GM23248 (cell line): ENCODE measurements at places on chromosomes 3 and 15. TPM values are rescaled to one million over a fixed set of nuclear protein-coding genes. Genes with fewer than 3 reads are reported as not detected.
A peak's percentile ranks its signal among the peaks of the same experiment; 100 is the strongest.

DNA sequence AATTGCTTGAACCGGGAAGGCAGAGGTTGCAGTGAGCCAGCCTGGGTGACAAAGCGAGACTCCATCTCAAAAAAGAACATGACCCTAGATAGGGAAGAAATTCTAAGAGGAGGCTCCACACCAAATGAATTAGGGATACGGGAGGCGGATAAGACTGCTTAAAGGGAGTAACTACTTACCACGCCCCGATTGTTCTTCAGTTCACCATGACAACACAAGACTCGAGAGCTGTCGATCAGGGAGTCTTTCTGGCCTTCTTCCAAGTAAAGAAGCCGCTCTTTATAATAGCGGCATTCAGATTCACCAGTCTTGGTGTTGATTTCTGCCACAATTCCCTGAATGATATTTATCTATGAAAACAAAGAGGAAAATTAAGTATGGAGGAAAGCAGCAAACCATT lies 53.9 kb upstream of the TASOR start:
- no peaks in the 10 kb centered on the region for H3K4me1 ChIP-seq
- no peak overlapping the region for H3K27ac ChIP-seq
- no peaks in the 10 kb centered on the region for H3K36me3 ChIP-seq
- DNase-seq, result no peak

- H3K36me3 ChIP-seq, result peaks cover 15% of the 10 kb centered on the region; the same call in 1 of the 2 replicates
- H3K4me1 ChIP-seq, result 0 out of 2 replicates have a peak, but pooled peaks cover 2% of the 10 kb centered on the region
- H3K4me3 ChIP-seq, result no peak overlapping the region
These were observed 18.7 kb downstream of the AP3S2 start for GRCh38 chr15:89874926-89875564.

DNA sequence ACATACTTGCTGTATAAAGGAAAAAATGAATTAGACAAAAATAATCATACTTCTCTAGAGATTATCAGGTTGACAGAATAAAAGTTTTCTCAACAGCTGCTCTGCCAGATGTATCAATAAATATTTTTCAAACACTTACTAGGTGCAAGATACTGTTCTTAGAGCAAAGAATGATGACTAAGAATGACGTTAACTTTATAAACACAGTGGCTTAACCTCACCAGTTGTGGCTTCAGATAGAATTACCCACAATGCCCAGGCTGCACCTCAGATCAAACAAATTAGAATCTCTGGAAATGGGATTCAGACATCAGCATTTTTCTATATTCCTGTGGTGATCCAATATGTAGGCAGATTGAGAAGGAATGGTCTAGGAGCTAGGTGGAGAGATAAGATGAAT lies 422.4 kb upstream of the ATP11B start:
- no peaks in the 10 kb centered on the region for H3K36me3 ChIP-seq
- no peak overlapping the region for H3K4me3 ChIP-seq
- H3K4me1 ChIP-seq, result no peaks in the 10 kb centered on the region
- H3K27ac ChIP-seq, result no peak overlapping the region
- DNase-seq, result no peak

Gene TTBK2
- polyA plus RNA-seq, result 4.7 and 5.1 TPM in 2 replicates

DNA sequence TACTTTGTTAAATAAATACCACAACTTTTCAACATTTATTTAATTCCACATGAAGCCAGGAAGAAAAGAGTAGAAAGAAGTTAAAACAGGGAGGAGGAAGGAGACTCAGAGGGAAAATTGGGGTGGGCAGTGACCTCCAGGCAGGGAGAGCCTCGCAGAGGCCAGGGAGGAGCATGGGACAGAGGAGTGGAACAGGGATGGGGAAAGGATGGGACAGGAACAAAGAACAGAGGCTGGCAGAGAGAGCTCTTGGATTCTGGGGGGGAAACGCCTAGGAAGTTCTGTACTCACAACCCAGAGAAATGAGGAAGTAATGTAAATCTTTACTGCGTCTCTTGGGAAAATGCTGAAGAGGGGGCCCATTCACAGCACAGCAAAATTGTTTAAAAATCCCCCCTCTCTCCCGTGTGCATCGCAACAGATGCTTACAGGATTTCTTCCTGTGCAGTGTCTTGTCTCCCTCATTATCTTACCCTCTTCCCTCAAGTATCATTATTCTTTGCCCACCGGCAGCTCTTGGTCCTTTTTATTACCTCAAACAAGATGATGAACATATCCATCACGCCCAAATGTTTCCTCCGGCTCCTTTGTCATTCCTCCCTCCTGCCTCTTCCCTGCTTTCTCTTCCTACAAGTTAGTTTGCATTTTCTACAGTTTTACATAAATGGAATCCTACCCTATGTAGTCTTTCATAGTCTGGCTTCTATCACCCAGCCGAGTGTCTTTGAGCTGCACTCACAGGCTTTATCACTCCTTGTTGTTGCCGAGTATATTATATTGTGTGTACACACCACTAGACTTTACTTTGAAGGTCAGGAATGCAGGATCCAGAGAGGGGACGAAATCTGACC lies 65.5 kb downstream of the ARHGAP31 start:
- no peak for DNase-seq
- no peak overlapping the region for H3K27ac ChIP-seq
- H3K4me1 ChIP-seq, result no peaks in the 10 kb centered on the region
- no peak overlapping the region for H3K4me3 ChIP-seq

Gene UROC1
- not detected in 2 replicates for polyA plus RNA-seq

DNA sequence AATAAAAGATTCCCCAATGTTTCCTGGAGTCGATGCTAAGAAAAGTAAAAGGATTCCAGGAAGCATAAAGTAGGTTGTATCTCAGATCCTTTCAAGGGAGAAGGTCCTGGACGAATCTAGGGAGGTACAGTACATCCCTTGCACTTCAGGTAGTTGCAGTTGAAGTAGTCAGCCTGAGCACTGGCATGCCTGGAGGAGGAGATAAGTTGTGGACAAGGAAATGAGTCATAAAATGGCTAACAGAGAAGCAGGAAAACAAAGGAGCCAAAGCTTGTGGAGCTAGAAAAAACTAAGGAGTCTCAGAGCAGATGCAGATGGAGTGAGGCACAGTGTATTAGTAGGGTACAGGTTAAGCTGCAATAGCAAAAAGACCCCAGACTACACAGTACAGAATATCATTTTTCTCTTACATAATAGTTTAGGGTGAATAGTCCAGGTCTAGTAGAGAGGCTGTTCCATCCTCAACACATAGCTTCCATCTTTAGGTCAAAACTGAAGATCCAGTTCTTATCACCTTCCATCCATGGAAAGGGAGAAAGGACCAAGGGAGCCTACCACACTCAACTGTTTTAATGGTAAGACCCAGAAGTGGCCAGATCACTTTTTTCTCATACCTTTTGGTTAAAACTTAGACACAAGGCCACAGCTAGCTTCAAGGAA lies 41.3 kb downstream of the COL6A5 start:
- H3K4me1 ChIP-seq, result no peaks in the 10 kb centered on the region
- DNase-seq, result peak; percentile 36
- no peak overlapping the region for H3K27ac ChIP-seq
- no peak overlapping the region for H3K4me3 ChIP-seq
- H3K36me3 ChIP-seq, result no peaks in the 10 kb centered on the region

GRCh38 chr3:99783011-99783573 lies 34.6 kb upstream of the CMSS1 start:
- H3K36me3 ChIP-seq, result no peaks in the 10 kb centered on the region
- H3K4me1 ChIP-seq, result peaks cover 37% of the 10 kb centered on the region
- no peaks in the 10 kb centered on the region for H3K27me3 ChIP-seq

DNA sequence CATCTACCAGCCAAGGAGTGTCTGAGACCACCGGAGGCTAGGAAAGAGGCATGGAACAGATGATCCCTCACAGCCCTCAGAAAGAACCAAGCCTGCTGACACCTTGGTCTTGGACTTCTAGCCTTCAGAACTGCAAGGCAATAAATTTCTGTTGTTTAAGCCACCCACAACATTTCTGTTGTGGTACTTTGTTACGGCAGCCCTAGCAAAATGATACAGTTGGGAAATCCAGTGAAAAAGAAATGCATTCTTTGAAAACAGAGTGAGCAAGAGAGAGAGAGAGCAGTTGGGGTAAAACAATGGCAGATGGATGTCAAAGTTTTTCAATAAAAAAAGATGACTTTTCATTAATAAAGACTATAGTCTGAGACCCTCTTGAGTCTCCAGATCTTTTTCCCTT lies 219.4 kb downstream of the NFKBIZ start:
- H3K27me3 ChIP-seq, result no peaks in the 10 kb centered on the region
- peak overlapping the region; percentile 78 for H3K27ac ChIP-seq
- peak overlapping the region; percentile 19 for H3K4me3 ChIP-seq
- DNase-seq, result no peak
- no peaks in the 10 kb centered on the region for H3K36me3 ChIP-seq

DNA sequence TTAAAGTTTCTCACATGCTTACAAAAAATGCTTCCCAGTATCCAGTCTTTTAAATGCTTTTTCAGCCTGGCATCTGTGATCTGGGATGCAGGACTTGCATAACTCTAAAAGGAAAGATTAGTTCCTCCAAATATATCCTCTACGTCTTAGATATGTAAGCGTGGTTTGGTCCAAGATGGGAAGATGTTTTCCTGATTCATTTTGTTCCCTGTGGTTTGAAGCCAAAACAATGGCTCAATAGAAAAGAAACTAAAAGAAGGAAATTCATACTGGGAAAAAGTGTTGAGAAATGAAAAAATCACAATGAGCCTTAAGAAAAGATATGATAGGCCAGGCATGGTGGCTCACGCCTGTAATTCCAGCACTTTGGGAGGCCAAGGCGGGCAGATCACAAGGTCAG lies 1002.8 kb downstream of the NAALADL2 start:
- no peak overlapping the region for H3K27ac ChIP-seq
- no peak overlapping the region for H3K4me3 ChIP-seq
- no peak for DNase-seq
- no peaks in the 10 kb centered on the region for H3K4me1 ChIP-seq
- H3K36me3 ChIP-seq, result no peaks in the 10 kb centered on the region
- H3K27me3 ChIP-seq, result no peaks in the 10 kb centered on the region

Gene SYNPR
- not detected in 2 replicates for polyA plus RNA-seq

GRCh38 chr15:75200765-75201615 lies 692 bp upstream of the C15orf39 start:
- H3K36me3 ChIP-seq, result no peaks in the 10 kb centered on the region
- peaks cover 22% of the 10 kb centered on the region for H3K4me1 ChIP-seq
- peak; percentile 70 for DNase-seq
- peak overlapping the region; percentile 97 for H3K4me3 ChIP-seq

Gene GOLGA8J
- not detected in 2 replicates for polyA plus RNA-seq

- H3K4me1 ChIP-seq, result no peaks in the 10 kb centered on the region
- no peak overlapping the region for H3K27ac ChIP-seq
- peaks cover 69% of the 10 kb centered on the region for H3K36me3 ChIP-seq
- no peaks in the 10 kb centered on the region for H3K27me3 ChIP-seq
- no peak overlapping the region for H3K4me3 ChIP-seq
- DNase-seq, result no peak
These were observed 30.6 kb downstream of the PSMD6 start for GRCh38 chr3:63992516-63993209.

DNA sequence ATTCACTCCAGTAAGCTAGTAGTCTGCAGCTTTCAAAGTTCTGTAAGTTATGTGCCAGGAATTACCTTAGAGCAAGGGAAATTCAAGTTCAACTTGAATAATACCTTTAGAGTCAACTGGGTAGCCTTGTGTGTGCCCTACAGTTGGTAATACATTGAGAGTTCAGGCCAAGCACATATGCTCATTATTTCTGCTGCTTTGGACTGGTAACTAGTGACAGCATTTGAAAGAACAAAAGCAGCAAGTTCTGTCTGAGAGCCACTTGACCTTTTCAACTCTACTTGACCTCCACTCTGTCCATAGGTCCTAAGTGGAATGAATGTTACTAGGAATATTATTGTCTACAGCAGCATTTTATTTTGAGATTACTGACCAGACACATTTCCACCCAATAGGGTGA lies 723.5 kb downstream of the NLGN1 start:
- no peak for DNase-seq
- H3K27ac ChIP-seq, result no peak overlapping the region
- no peak overlapping the region for H3K4me3 ChIP-seq
- no peaks in the 10 kb centered on the region for H3K36me3 ChIP-seq
- H3K4me1 ChIP-seq, result no peaks in the 10 kb centered on the region

DNA sequence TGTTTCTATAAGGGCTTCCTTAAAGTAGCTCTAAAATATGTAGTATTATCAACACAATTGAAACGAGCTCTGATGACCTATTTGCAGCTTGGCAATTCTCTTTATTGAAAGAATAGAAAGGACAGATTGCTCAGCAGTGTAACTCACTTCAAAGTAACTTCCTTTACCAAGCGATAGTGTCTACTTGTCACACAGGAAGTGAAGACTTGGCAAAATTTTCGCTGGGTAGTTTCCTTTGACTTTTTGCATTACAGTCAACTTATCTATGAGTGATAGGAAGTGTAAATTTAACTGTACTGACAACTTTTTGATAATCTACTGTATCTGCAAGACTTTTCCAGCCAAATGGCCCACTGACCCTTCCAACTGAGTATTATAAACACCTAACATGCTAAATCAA lies 22.8 kb downstream of the SLC9A9 start:
- H3K27me3 ChIP-seq, result no peaks in the 10 kb centered on the region
- no peak overlapping the region for H3K27ac ChIP-seq
- no peak for DNase-seq
- H3K4me3 ChIP-seq, result no peak overlapping the region
- 0 out of 2 replicates have a peak, but pooled peaks cover 9% of the 10 kb centered on the region for H3K4me1 ChIP-seq

DNA sequence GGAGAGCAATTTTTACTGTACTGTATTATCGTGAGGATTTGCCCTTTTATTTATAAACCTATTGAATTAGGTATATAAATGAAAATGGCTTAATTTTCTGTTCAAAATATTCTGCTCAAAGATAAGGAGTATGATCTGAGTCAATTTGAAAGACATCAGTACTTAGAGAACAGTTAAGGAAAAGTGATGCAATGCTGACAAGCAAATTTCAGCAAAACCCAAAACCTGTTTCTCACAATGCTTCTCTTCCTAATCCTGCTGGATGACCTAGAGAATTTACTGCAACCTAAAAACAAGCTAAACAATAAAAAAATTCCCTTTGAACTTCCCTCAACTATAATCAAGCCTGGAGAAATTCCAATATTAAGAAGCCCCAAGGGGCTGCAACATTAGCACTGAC lies 82.7 kb downstream of the RFX7 start:
- no peak for DNase-seq
- H3K36me3 ChIP-seq, result no peaks in the 10 kb centered on the region
- H3K27ac ChIP-seq, result no peak overlapping the region
- H3K27me3 ChIP-seq, result no peaks in the 10 kb centered on the region
- H3K4me3 ChIP-seq, result no peak overlapping the region

- no peak overlapping the region for H3K4me3 ChIP-seq
- peaks cover 17% of the 10 kb centered on the region for H3K27me3 ChIP-seq
- H3K4me1 ChIP-seq, result peaks cover 3% of the 10 kb centered on the region; the same call in 1 of the 2 replicates
- H3K27ac ChIP-seq, result peak overlapping the region; percentile 37
These were observed 50.3 kb downstream of the SYNPR start for GRCh38 chr3:63328365-63328764.

Gene RETNLB
- not detected in 2 replicates for polyA plus RNA-seq

- H3K36me3 ChIP-seq, result no peaks in the 10 kb centered on the region
- DNase-seq, result peak; percentile 93
- peak overlapping the region; percentile 50 for H3K27ac ChIP-seq
- peak overlapping the region; percentile 50 for H3K4me3 ChIP-seq
These were observed 32.8 kb upstream of the MFSD1 start for GRCh38 chr3:158768881-158769543.

- no peak overlapping the region for H3K4me3 ChIP-seq
- no peaks in the 10 kb centered on the region for H3K4me1 ChIP-seq
- no peaks in the 10 kb centered on the region for H3K27me3 ChIP-seq
- DNase-seq, result no peak
- no peak overlapping the region for H3K27ac ChIP-seq
- no peaks in the 10 kb centered on the region for H3K36me3 ChIP-seq
These were observed 463.2 kb downstream of the OCA2 start for GRCh38 chr15:27635916-27636315.

Gene ECE2
- not detected in 2 replicates for polyA plus RNA-seq
